K562 (cell line): ENCODE measurements at places on chromosomes 16 and 17. TPM values are rescaled to one million over a fixed set of nuclear protein-coding genes. Genes with fewer than 3 reads are reported as not detected.

GRCh38 chr16:23357761-23358290 is 55.7 kb downstream of the SCNN1B start:
- peaks cover 8% of the 10 kb centered on the region; the same call in 2 of the 3 replicates for H3K27me3 ChIP-seq
- no peak overlapping the region for H3K27ac ChIP-seq
- H3K4me3 ChIP-seq: no peak overlapping the region
- H3K4me1 ChIP-seq: no peaks in the 10 kb centered on the region

GRCh38 chr17:30555942-30556341 is 78.7 kb downstream of the GOSR1 start:
- peaks cover 5% of the 10 kb centered on the region; the same call in 2 of the 3 replicates for H3K27me3 ChIP-seq
- H3K4me3 ChIP-seq: no peak overlapping the region
- no peak for DNase-seq
- peaks cover 29% of the 10 kb centered on the region for H3K4me1 ChIP-seq

GRCh38 chr16:54783226-54783625 is 147.4 kb upstream of the IRX5 start:
- no peaks in the 10 kb centered on the region for H3K36me3 ChIP-seq
- H3K4me1 ChIP-seq: no peaks in the 10 kb centered on the region
- no peak overlapping the region for H3K4me3 ChIP-seq
- H3K27ac ChIP-seq: no peak overlapping the region
- H3K27me3 ChIP-seq: no peaks in the 10 kb centered on the region

DNA sequence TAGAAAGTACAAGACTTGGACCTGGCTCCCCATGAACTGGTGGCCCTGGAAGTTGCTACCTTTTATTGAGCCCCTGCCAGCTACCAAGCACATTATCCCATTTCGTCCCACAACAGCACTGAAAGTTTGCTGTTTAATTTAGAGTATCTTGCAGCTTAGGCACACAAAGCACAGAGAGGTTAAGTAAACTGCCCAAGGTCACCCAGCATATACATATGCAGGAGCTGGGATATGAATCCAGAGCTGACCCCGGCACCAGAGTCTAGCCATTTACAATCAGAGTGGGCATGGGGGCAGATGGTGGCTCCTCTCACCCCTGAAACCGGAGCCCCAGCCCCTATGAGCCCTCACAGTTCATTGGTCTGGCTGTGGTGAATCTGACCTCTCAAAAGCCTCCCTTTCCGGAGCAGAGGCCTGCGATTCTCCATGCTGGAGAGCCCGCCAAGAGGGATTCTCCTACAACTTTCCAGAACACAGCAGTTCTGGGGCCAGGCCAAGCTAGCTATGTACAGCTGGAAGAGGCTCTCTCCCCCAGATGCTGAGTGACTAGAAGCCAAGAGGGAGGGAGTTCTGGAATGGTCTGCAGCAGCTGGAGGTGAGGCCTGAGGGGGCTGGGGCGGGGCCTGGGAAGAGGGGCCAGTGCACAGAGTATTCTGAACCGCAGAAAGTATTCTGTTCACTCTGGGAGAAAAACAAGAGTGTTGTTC is 58.3 kb downstream of the SREBF1 start:
- no peaks in the 10 kb centered on the region for H3K36me3 ChIP-seq
- no peak for DNase-seq
- no peak overlapping the region for H3K4me3 ChIP-seq
- no peaks in the 10 kb centered on the region for H3K27me3 ChIP-seq
- H3K27ac ChIP-seq: no peak overlapping the region
- peaks cover 47% of the 10 kb centered on the region for H3K4me1 ChIP-seq

DNA sequence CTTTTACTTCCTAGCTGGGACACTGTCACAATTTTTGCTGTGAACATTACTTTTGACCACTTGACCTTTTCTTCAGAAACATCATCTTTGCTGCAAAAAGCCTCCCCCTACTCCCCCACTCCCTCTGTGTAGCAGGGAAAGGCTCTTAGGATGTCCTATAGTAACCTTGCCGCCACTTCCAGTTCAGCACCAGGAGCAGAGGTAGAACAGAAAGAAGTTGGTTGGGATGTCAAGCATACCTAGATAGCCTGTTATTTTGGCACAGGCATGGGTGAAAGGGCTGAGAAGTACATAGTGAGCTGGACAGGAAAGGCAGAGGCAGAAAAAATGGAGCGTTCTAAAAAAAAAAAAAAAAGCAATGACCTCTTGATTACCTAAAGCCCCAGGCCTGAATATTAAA is 31.3 kb downstream of the SMIM36 start:
- no peak overlapping the region for H3K27ac ChIP-seq
- no peak for DNase-seq
- H3K4me1 ChIP-seq: no peaks in the 10 kb centered on the region; the same call in 1 of the 3 replicates

The CCDC40 gene
- 0.33 TPM in 1 of 2 replicates, not detected in the other for total RNA-seq

The CLDN9 gene
- 0.40 and 0.44 TPM in 2 replicates for total RNA-seq

The EVPL gene
- total RNA-seq: 0.11 and 0.13 TPM in 2 replicates

The PRSS33 gene
- not detected in 2 replicates for total RNA-seq
